ENCODE measurements at places on chromosomes 2 and 18.

DNA sequence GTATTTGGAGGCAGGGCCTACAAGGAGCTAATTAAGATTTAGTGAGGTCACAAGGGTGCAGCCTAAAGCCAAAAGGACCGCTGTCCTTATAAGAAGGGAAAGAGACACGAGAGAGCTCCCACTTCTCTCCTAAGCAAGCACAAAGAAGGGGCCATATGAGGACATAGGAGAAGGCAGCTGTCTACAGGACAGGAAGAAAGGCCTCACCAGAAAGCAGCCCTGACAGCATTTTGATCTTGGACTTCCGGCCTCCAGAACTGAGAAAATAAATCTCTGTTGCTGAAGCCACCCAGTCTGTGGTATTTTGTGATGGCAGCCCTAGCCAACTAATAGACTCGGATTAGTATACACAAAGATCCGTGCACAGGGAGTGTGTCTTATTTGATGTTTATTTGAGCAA lies 139.7 kb downstream of the B3GNT2 start:
- no peak for DNase-seq

- no peak for DNase-seq
These were observed 29.8 kb downstream of the PCBP1 start for GRCh38 chr2:70116936-70117552.

DNA sequence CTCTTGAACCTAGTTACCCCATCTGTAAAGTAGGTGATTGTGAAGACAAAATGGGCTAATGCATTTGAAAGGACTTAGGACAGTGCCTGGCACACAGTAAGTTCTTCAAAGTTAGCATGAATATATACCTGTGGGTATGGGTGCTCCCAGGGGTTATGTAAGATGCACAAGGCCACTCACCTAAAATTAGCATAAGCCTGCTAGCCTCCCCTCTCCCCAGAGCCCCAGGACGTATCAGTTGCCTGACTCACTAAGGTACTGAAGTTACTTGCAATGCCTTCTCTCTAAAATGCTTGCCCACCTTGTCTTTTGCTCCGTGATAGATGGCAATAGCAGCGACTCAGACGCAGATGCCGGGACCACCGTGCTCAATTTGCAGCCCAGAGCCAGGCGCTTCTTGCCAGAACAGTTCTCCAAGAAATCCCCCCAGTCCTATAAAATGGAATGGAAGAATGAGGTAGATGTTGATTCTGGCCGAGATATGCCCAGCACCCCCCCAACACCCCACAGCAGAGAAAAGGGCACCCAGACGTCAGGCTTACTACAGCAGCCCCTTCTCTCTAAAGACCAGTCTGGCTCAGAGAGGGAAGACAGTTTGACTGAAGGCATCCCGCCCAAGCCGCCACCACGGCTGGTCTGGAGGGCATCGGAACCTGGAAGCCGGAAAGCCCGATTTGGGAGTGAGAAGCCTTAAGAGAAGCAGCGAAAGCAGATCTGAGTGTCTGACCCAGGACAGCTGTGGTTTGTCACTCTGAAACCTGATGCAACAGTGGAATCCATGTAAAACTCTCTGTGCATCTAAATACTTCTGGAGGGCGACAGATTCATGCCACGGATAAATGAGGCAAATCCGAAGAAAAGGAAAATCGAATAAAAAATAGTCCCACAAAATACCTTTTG lies 53.8 kb upstream of the TMEM182 start:
- DNase-seq: no peak

GRCh38 chr2:190599546-190600220 lies 49.2 kb upstream of the NAB1 start:
- no peak for DNase-seq
